Karpas-422 (cell line): ENCODE measurements at places on chromosomes 1 and 21. TPM values are rescaled to one million over a fixed set of nuclear protein-coding genes. Genes with fewer than 3 reads are reported as not detected.

- DNase-seq: no peak
Observed at GRCh38 chr1:53641481-53642214, 97.3 kb downstream of the GLIS1 start.

FAM72D gene
- total RNA-seq: 9.5 and 18.6 TPM in 2 replicates

DNA sequence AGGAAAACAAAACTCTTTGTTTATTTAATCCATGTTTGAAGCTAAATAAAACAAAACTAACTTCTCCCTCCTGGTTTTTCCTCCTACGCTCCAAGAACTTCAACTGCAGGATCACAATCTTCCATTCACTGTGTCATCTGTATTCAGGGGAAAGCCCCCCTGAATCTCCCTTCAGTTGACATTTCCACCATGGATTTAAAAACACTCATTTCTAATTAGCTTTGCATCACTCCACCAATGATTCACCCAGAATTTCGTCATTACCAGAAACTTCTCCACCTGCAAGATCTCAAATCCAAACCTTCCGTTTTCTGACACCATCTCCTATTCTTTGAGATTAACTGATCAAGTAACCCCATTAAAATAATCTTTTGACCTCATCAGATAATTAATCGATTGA lies 10.9 kb upstream of the RGS5 start:
- DNase-seq: no peak

- DNase-seq: no peak
Observed at GRCh38 chr1:230515451-230516145, 89.5 kb upstream of the PGBD5 start.

DNA sequence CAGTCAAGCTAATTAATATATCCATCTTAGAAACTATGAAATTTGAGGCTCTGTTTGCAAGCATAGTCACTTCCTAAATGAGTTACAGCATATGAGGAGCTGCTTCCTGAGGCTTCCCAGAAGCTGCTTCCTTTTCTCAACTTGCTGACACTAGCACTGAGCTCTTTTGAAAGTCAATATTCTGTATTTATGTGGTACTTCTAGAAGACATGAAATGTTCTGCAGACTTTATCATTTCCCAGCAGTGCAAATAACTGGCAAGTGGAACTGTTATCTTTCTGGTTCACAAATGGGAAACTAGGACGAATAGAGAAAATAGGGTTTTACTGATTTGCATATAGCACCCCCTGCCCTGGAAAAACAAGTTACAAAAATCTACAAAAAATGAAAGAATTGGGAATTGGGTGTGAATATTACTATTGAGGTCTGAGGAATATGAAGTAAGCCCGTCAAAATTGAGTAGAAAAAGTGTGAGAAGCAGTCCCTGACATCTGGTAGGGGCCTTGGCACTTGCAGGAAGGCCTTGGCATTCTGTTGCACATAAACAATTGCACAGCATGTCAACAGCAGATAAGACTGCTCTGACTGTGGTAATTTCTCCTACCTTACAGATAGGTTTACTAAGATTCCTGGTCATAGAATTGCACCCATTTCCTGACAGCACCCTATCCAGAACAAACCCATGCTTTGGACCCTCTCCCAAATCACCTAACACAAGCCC lies 7.1 kb downstream of the GIPC2 start:
- no peak for DNase-seq

DNA sequence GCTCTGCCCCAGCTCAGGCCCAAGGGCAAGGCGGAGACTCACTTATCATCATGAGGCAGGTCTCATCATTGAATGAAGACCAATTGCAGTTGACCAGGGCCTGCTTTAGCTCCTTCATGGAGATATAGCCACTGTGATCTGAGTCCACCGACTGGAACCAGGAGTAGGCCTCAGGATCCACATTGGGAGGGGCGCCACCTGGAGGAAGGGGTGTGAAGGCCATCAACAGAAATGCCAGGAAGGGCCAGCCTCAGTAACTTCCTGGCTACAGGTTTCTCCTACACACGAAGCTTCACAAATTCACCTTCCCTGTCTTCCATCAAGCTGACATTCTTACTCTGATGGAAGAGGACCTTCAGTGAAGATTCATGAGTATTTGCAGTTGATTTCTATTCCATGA lies 11.6 kb downstream of the PEF1 start:
- peak; percentile 71 for DNase-seq

- peak; percentile 53 for DNase-seq
Observed at GRCh38 chr1:229693129-229693900, 67.3 kb downstream of the URB2 start.

- DNase-seq: no peak
Observed at GRCh38 chr1:162069334-162070093, at the start of gene NOS1AP. Gene NOS1AP (plus strand): TSS chr1:162069691. CDS start chr1:162070178, 487 bp downstream.

GRCh38 chr1:157239936-157240335 lies 101.7 kb upstream of the ETV3 start:
- DNase-seq: no peak

- DNase-seq: no peak
Observed at GRCh38 chr1:6465461-6466005, 440 bp downstream of the TNFRSF25 start.

GRCh38 chr1:117433943-117434342 lies 66.7 kb downstream of the MAN1A2 start:
- DNase-seq: no peak

DNA sequence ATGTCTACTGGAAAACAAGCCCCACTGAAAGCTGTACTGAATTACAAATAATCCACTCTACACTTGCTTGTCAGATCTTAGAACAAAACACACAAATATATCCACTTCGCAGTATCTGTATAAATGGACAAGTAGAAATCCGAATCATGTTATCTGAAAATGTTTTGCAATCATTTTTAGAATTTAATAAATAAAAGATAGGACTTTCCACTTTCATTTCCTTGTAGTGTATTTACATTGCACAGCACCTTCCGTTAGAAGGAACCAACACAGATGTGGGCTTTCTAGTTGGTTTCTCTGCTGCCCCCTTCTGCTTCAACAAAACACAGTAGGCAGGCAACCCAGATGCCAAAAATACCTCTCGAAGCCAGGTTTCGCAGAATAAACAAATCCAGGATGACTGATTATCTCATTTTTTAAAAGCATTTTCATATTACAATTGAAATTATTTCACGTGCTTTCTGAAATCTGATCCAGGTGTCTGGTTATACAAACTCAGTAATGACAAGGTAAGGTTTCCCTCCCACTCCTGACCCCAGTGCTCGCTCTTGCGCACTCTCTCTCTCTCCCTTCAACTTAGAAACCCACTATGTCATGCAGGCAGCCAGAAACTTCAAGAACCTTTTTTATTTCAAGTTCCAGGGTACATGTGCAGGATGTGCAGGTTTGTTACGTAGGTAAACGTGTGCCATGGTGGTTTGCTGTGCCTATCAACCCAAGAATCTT lies 389.9 kb downstream of the SMYD3 start:
- peak; percentile 80 for DNase-seq

IGSF5 gene
- total RNA-seq: not detected in 2 replicates

OR2T35 gene
- not detected in 2 replicates for total RNA-seq

MYOC gene
- total RNA-seq: not detected in 2 replicates

DNA sequence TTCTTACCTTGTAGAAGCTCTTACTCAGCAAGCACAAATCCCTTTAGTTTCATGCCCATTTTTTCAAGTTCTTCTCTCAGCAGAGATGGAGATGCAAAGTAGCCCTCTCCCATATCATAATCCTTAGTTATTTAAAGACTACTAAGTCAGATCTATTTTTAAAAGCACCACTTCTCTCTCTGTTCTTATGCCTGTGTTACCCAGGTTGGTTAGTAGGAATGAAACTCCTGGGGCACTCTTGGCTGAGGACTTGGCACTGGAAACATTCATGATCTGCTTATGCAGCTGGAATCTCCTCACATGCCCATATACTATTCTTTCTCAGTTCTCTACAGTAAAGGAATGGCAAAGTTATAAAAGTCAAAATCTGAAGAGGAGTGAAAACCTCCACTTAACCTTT lies 51.9 kb upstream of the PPP2R5A start:
- DNase-seq: no peak

VPS13D gene
- 30.9 and 36.2 TPM in 2 replicates for total RNA-seq

DNA sequence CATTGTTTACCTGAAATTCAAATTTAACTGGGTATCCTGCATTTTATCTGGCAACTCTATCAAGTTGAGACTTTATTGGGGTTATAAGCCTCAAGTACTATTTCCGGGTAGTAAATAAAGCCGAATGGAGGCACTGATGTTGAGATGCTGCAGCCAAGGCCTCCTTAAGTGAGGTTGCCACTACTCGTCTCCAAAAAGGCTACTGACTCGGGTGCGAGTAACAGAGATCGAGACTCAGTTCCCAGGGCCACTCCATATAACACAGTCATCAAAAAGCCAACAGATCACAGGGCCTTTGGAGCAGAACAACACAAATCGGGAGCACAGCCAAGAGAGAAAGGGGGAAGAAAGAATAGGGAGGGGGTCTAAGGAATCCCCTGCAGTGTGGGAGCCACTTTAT lies 524 bp downstream of the COPA start:
- DNase-seq: peak; percentile 63
